ENCODE measurements at places on chromosomes 13 and 19. TPM values are rescaled to one million over a fixed set of nuclear protein-coding genes. Genes with fewer than 3 reads are reported as not detected.
A peak's percentile ranks its signal among the peaks of the same experiment; 100 is the strongest.

DNA sequence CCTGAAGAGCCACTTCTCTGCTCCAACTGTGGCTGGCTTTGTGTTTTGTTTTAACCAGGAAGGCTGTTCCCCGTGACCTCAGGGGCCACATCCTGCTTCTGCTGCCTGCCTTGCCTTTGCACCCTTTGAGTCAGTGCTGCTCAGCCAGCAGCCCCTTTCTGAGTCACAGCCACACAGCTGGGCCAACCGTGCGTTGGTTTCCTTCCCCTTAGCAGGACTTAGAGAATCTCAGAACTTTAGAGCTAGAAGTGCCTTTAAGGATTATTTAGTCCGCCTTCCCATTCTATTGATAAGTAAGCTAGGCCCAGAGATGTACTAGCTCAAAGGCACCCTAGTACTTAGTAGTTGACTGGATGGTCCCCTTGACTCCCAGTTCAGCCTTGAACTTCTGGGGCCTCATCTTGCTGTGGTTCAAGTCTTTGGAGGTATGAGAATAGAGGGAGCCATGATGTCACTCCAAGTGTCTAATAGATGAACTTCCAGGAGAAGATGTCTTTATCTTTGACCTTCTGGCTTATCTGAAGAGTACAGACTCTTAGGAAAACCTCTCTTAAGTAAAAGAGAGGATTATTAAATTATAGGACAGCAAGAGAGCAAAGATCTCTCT lies 8.0 kb downstream of the RGCC start:
- no peak for ATAC-seq

- peak; percentile 15 for ATAC-seq
Measured at GRCh38 chr19:3670796-3671679, 29.2 kb downstream of the PIP5K1C start.

DNA sequence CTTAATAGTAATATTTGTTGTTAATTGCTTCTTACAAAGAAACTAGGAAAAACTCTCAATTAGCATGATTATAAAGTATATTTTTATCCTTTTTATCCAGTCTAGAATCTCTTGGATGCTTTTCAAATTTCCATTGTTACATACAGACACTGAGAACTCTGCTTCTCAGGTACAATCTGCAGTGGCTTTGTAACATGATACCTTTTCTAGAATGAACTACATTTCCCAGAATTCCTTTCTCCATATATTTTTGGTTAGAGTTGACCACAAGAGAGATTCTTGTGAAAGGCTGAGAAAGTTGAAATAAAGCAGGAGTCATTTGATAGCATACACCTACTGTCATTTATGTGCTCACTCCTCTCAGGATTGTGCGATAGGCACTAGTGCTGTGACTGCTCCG lies 148.6 kb downstream of the SLITRK6 start:
- no peak for ATAC-seq

DNA sequence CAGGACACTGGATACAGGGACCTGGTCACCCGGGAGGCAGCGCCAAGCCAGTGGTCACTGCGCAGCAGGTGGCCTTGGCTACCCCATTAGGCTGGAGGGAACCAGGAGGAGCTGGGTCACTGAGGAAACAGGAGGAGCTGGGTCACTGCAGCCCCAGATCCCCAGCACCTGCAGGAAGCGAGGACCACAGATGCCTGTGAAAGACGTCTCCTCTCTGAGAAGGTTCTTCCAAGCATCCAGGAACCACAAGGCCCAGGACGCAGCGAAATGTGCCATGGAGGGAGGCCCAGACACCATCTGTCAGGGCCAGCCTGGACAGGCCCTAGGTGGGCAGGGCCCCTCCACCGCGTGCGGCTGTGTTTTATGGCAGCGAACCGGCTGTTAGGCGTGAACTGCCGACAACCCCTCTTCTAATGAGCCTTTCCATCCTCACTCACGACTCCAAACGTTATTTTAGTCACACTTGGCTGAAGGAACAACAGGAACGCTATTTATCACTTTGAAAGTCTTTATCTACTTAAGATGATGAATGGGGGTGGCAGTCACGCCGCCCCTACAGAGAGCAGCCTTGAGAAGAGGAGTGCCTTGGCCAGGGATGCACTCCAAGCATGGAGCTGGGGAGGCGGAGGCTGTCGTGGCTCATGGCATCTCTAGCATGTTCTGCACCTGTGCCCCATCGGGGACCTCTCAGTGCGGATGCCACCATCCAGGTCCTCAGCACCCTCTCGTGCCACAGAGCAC lies 53.3 kb downstream of the CEBPG start:
- peak; percentile 84 for ATAC-seq

Gene SRRM5
- total RNA-seq, result 1.5 TPM

GRCh38 chr19:16773939-16774338 lies 54.3 kb downstream of the NWD1 start:
- ATAC-seq, result no peak

GRCh38 chr13:48158290-48158689 lies 63.4 kb upstream of the MED4 start:
- no peak for ATAC-seq

- ATAC-seq, result no peak
Measured at GRCh38 chr13:60351326-60351725, 45.7 kb upstream of the TDRD3 start.

Gene ASF1B
- total RNA-seq, result 1.1 TPM

DNA sequence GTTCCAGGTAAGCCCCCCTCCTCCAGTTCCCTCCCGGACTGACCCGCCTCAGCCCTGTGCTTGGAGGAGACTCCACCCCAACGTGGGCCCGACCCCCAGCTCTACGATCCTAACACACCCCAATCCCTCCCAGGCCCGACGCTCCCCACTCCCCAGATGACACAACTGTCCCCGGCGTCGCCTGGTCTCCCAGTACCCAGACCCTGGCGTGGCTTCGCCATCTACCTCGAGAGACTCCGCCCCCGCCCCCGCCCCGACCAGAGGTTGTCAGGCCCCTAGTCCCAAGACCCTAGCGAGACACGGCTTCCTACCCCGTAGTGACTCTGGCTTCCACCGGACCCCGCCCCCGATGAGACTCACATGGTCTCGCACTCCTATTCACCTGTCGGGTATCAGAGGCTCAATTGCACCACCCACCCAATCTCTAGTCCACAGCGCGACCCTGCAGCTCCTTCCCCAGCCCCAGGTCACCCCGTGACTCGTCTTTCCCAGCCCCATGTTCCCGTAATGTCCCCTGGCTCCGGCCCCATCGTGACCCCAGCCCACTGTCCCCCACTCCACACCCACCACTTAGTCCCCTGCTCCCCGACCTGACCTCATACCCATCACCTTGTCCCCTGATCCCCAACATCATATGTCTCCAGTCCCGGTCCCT lies 2.9 kb downstream of the CD37 start:
- ATAC-seq, result no peak

Gene ZNF667
- 0.35 TPM for total RNA-seq

Gene MBD3L1
- not detected for total RNA-seq

Gene LHB
- total RNA-seq, result 1.2 TPM

GRCh38 chr19:42166316-42166715 lies 34.1 kb upstream of the POU2F2 start:
- no peak for ATAC-seq
